ENCODE measurements at places on chromosomes 2 and 18.

DNA sequence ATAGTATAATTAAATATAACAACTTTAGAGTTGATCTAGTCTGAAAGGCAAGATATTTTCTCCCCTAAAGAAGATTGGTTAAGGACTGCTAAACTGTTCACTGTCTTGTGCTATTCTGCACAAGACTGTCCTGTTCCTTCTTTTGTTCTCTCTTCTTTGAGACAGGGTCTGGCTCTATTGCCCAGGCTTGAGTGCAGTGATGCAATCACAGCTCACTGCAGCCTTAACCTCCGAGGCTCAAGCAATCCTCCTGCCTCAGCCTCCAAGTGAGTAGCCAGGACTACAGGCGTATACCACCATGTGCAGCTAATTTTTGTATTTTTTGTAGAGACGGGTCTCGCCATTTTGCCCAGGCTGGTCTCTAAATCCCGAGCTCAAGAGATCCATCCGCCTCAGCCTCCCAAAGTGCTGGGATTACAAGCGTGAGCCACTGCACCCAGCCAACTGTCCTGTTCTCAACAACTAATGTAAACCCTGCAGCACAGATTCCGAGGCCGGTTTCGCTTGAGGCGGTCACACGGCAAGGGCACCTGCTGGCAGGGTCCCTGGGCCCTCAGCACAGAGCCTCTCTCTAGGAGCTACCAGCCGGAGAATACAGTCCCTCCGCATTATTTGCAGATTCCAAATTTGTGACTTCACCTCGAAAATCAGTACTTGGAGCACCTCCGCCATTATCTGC lies 16.4 kb downstream of the PXDN start:
- no peak for DNase-seq

- DNase-seq: no peak
These were observed 241.7 kb upstream of the HDAC4 start for GRCh38 chr2:239642406-239643004.

- no peak for DNase-seq
These were observed 10.7 kb upstream of the GYPC start for GRCh38 chr2:126645211-126645618.

DNA sequence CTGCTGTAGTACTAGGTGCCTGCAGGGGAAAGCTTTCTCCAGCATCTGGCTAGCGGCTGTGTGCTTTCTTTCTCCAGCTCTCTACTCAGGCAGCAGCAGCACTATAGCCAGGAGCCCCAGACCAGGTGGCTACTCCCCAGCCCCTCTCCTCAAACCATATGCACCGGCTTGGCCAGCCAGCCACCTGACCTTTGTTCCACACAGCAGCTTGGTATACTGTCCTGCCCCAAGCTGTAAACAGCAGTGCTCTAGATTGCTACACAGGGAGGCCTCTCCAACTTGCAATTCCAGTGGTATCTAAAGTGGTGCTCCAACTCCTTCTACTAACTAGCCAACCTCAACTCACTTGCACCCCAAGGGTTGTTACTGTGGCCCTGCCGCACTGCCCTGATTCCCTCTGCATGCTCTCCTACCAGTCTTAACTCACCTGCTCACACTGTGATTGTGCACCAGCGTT lies 19.6 kb downstream of the LDAH start:
- no peak for DNase-seq

DNA sequence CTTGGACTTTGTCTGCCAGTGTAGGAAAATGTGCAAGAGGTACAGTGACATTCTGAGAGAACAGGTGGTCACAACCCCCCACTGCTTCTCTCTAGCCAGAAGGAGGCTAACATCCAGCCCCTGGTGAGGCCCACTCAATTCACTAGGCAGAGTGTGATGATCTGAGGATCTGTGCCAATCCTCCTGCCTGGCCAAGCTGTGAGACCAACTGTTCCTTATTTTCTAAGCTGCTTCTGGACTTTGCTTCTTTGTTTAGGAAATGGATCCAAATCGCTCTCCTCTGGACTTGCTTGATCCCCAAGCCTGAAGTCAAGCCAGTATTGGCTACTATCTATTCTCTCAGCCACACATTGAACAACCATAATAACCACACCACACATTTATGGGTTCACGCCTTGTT lies 202.8 kb downstream of the PIK3C3 start:
- DNase-seq: no peak

- DNase-seq: no peak
These were observed 281.0 kb upstream of the KYNU start for GRCh38 chr2:142596334-142597088.

DNA sequence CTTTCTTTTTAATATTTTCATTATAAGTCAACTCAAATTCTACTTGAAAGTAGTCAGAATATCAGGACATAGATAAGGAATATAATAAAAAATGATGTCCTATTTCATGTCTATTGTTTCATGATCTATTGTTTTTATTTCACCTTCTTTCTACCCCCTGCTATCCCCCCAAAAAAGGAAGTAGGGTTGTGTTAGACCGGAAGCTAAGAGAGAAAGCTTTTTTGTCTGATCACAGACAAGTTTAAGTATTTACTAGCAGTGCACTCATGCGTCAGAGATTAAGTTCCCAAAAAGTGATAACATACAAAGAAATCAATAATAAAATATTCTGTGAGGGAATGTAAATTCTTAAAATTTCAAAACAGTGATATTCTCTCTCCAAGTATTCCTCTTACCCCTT lies 447.1 kb upstream of the CNTNAP5 start:
- DNase-seq: no peak

GRCh38 chr2:88561646-88562388 lies 65.4 kb downstream of the EIF2AK3 start:
- no peak for DNase-seq

DNA sequence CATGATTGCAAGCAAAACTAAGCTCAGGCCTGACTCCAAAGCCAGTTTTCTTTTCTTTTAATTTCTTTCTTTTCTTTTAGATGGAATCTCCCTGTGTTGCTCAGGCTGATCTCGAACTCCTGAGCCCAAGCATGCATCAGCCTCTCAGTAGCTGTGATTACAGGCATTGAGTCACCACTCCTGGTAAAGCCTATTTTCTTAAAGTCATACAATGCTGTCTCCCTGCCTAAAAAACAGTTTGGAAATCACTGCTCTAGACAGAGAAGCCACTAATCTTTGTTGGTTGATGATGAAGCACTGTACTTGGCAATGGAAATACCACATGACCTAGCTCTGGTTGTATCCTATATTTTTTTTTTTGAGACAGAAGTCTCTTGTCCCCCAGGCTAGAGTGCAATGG lies 33.1 kb upstream of the ZNF532 start:
- DNase-seq: no peak
